KBM-7 (cell line): ENCODE measurements at places on chromosomes 3 and 15.

- DNase-seq = peak; percentile 68
Measured at GRCh38 chr15:67843571-67844387, 3.9 kb upstream of the RNU6-1 start.

GRCh38 chr15:62626903-62627302 lies 415.6 kb upstream of the TPM1 start:
- no peak for DNase-seq

GRCh38 chr3:143265501-143266070 lies 146.0 kb downstream of the CHST2 start:
- DNase-seq = no peak

DNA sequence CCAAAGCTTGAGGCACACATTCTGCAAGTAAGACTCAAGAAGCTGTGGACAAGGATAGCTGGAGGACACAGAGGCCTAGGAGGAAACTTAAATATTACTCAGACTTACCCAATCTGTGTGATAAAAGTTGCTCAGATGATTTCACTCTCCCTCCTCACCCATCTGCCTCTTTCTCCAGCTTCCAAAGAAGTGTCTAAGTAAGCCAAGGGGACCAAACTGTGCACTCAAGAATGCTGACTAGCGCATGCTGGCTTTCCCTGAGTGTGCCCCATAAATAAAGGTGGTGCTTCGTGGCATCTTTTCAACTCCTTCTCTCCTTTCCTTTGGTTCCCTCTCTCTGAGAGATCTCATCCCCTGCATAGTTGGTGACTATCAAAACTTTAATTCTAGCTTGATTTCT lies 211.0 kb upstream of the LMCD1 start:
- DNase-seq = no peak

GRCh38 chr3:23981955-23982354 lies 36.9 kb downstream of the NR1D2 start:
- no peak for DNase-seq

GRCh38 chr3:44105571-44105970 lies 136.1 kb upstream of the TOPAZ1 start:
- no peak for DNase-seq

DNA sequence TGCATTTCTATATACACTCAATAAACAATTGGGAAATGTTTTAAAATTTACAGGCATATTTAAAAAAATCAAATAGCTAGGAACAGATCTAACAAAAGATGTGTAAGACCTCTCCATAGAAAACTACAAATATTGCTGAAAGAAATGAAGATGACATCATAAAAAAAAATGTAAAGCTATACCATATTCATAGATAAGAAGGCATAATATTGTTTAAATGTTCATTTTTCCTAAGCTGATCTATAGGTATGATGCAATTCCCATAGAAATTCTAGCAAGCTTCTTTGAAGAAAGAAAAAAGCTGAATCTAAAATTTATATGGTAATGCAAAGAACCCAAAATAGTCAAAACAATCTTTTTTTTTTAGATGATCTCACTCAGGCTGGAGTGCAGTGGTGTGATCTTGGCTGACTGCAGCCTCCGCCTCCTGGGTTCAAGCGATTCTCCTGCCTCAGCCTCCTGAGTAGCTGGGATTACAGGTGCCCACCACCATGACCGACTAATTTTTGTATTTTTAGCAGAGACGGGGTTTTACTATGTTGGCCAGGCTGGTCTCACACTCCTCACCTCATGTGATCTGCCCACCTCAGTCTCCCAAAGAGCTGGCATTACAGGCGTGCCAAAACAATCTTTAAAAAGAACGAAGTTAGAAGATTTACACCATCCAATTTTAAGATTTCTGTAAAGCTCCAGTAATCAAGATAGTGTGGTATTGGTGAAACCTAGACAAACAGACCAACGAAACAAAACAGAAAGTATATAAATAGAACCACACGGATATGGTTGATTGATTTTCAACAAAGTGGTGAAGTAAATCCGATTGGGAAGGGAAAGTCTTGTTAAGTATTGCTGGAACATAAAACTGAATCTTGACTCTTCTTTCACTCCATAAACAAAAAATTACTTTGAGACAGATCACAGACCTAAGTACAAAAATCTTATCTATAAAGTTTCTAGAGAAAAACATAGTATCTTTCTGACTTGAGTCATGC lies 6.3 kb upstream of the BHLHE40 start:
- no peak for DNase-seq

- DNase-seq = no peak
Measured at GRCh38 chr15:81170511-81170910, 26.2 kb upstream of the IL16 start.

- DNase-seq = no peak
Measured at GRCh38 chr15:93044301-93045190, 44.5 kb downstream of the RGMA start.

DNA sequence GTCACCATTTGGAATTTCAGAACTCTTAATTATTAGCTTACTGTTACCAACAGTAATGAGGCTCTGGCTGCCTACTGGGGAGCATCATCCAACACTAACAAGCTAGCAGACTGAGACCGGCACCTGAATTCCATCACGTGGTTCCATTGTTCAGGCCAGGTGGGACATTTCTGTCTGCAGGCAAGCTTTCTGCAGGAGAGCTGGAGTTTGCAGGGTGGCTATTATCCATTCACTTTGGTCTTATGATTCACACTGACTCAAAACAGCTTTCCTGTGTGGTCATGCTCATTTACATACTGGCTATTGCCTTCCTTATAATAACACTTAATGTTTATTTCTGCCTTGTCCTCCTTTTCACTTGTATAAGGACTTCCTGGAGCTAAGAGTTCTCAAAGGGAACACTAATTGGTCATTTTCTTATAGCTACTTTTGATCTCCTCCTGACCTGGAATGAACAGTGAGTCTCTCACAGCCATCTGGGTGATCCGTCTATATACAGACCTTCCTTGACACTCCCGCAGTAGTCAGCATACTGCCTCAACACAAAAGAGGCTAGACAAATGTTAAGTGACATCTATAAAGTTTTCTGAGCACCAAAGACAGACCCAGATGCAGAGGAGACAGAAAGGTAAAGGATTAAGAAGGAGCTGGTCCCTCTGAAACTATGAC lies 695.4 kb downstream of the FHIT start:
- no peak for DNase-seq

GRCh38 chr15:29018120-29018805 lies 132.5 kb downstream of the APBA2 start:
- DNase-seq = no peak

GRCh38 chr15:47937834-47938233 lies 183.0 kb upstream of the SLC24A5 start:
- DNase-seq = no peak

DNA sequence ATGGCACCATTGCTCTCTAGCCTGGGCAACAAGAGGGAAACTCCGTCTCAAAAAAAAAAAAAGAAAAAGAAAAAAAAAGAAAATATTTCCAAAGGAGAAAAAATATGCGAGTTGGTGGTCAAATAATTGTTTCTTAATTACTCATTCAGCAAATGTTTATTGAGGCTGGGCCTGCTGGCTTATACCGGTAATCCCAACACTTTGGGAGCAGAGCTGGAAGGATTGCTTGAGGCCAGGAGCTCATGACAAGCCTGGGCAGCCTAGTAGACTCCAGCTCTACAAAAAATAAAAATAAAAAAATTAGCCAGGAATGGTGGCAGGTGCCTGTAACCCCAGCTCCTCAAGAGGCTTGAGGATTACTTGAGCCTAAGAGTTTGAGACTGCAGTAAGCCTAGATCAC lies 4.1 kb downstream of the KNL1 start:
- no peak for DNase-seq

GRCh38 chr15:62942428-62942827 lies 100.1 kb upstream of the TPM1 start:
- DNase-seq = no peak

GRCh38 chr3:44065311-44066094 lies 176.2 kb upstream of the TOPAZ1 start:
- no peak for DNase-seq

DNA sequence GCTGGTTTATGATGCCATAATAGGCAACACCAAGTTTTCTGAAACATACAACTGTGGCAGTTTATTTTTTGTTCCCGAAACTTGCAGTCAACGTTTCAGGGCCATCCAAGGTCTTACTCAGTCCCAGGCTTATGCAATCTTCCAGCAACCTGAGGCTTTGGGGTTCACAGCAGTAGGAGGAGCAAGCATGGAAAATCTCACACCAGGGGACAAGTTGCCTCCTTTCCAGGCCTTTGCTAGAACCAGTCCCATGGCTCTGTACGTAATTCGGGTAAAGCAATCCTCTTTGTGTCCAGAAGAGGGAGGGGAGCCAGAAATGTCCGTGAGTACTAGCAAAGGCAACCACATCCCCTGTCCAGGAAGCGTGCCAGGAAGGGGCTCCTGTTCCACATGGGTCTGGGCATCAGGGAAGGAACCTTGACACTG lies 4.7 kb upstream of the FAM240A start:
- peak; percentile 44 for DNase-seq

- no peak for DNase-seq
Measured at GRCh38 chr3:108430540-108430939, 79.9 kb downstream of the MYH15 start.

- DNase-seq = no peak
Measured at GRCh38 chr3:38471260-38471857, 17.7 kb downstream of the ACVR2B start.

GRCh38 chr3:72999951-73000350 lies 3.3 kb downstream of the PPP4R2 start:
- DNase-seq = no peak

DNA sequence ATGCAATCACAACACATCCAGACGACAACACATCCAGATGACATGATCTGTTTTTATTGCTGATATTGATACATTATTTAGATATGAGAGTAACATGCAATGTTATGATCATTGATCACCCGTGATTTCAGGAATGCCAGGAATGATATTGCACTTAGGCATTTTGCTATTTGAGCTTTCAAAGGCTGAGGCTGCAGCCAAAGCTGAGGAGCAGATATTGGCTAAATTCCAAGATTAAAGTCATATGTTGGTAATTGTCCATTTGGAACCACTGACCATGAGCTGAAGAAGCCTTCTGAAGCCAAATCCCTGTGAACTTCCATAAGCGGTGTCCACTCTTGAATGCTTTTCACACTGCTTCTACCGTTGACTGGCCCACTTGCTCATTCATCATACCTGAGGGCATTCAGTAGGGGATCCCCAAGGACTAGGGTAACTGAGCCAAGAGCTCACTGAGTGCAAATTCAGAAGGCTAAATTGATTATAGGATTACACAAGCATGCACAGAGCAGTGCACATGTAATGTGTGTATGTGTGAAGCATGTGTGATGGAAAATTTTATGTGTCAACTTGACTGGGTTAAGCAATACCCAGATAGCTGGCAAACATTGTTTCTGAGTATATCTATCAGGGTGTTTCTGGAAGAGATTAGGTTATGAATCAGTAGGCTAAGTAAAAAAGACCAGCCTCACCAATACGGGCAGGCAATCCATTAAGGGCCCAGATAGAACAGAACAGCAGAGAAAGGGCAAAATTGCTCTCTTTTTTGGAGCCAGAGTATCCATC lies 92.1 kb upstream of the PLAAT1 start:
- DNase-seq = no peak

DNA sequence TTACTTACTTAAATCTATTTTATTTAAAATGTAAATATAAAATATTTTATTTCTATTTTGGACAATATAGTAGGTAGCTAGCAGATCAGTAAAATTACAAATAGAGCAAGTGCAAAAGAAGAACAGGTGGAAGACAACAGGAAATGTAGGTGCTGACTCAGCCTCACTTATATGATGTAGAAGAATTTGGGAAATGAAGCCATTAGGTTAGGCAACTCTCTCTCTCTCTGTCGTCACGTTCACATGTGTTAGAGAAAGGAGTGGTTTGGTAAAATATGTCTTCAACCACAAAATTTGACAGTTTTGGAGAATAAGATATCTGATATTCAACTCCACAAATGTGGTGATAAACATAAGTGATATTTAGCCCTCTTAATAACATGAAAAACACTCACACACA lies 532.5 kb upstream of the KCNMB2 start:
- DNase-seq = peak; percentile 26

GRCh38 chr15:85380812-85381642 lies 624 bp downstream of the AKAP13 start:
- peak; percentile 63 for DNase-seq

GRCh38 chr3:145939431-145939830 lies 221.6 kb downstream of the PLOD2 start:
- DNase-seq = no peak

- no peak for DNase-seq
Measured at GRCh38 chr3:45666757-45667431, 22.3 kb upstream of the SACM1L start.

GRCh38 chr3:15151166-15151565 lies 52.2 kb upstream of the RBSN start:
- DNase-seq = no peak

DNA sequence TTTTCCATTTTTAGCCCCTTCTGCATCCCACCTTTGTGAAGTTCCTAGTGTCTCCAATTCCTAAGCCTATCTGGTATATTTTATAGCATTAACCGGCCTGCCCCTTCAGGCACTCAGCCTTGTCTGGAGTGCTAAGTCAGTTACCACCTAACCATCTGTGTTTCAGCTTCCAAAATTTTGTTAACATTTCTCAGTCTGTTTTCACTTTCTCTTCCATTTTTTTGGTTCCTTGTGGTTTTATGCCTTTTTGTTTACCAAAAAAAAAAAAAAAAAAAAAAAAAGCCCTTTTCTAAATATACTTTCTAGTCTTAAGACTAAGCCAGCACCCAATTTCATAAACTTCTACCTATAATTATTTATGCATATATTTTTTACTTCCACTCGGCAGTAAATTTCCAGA lies 92.4 kb downstream of the CSNK1G1 start:
- DNase-seq = no peak

DNA sequence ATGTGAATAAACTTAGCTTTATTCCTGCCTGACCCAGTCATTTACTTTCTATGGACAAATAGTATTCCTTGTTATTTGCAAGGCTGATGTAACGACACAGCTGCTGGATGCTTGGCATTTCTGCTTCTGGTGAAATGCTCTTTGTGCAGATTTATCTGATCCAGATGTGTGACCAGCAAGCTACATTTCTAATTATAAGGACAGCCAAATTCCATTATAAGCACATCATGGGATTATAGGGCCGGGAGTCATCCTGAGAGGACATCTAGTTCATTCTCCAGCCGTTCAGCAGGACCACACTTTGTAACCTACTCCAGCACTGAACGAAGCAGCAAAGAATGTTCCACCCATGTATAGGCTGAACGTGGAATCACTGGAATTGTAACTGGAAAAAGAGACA lies 42.9 kb downstream of the FNDC3B start:
- DNase-seq = no peak

- no peak for DNase-seq
Measured at GRCh38 chr3:11430624-11431023, 158.4 kb downstream of the ATG7 start.

DNA sequence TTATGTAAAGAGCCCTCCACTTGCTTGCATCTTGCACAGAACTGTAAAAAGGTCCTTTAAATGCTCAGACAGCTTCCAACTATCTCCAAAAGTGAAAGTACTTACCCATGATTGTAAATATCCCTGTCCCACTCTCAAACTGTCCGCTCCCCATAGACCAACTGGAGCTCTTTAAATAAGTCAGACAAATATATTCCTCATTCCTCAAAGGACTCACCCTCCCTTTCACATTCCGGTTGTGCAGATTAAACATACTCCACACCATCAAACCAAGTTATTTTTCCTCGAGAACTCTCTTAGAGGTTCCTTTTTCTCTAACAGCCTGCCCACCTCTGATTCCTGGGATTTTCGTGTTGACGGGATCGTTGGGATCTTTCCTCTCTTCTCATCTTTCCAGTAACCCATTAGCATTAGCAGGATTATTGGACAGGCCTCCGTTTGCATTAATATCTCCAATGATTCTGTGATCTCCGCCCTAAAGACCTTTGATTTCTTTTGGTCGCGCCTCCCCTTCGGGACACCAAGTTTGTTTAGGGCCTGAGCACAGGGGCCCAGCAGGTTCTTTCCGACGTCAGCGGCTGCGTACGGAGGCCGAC lies 763 bp downstream of the GOLGB1 start:
- DNase-seq = no peak
